ENCODE measurements at places on chromosomes 5 and 9.

DNA sequence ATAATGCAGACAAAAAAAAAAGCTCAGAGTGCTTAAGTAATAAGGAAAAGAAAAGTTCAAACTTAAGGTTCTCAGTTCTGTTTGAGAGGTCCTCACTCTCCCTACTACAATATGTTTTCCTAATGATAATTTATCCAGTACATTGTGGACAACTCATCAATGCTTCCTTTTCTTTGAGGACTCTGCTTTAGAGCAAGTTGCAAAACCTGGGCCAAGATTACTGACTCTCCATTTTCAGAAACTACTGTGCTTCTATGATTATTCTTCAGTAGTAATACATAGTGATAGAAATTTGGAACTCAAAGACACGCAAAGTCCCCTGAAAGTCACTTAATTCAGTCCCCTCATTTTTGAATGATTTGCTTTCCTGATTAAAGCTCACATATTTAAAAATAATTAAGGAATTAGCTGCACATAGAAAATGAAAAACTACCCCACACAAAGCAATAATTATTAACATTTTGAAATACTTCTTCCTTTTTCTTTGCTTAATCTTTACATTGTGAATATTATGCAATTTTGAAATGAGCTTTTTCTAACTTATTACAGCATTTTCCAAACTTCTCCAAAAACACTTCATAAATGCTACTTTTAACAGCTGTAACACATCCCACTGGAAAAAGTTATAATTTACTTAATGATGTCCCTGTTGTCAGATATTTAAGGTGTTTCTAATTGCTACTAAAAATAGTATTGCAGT lies 11.2 kb downstream of the CDKN2A start:
- DNase-seq = no peak

- no peak for DNase-seq
Observed at GRCh38 chr5:76816110-76816831, 2.6 kb upstream of the F2RL1 start.

- no peak for DNase-seq
Observed at GRCh38 chr5:168734620-168735300, 155.6 kb upstream of the PANK3 start.

DNA sequence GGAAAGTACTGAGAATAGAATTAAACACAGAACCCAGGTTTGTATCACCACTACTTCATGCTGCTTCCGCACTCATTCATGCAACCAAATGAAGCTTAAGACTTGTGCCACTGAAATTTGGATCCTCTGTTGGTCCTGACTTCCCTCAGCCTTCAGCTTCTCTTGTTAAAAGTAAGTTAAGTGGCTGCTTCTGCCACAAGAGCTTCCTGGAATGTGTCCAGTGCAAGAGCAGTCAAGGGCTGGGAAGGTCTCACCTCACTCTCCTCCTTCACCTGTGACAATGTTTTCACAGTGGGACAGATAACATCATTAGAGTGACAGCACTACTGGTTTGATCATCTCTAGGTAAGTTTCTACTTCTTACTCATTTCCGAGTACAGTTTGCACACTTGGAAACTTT lies 7.9 kb downstream of the SNCAIP start:
- no peak for DNase-seq

DNA sequence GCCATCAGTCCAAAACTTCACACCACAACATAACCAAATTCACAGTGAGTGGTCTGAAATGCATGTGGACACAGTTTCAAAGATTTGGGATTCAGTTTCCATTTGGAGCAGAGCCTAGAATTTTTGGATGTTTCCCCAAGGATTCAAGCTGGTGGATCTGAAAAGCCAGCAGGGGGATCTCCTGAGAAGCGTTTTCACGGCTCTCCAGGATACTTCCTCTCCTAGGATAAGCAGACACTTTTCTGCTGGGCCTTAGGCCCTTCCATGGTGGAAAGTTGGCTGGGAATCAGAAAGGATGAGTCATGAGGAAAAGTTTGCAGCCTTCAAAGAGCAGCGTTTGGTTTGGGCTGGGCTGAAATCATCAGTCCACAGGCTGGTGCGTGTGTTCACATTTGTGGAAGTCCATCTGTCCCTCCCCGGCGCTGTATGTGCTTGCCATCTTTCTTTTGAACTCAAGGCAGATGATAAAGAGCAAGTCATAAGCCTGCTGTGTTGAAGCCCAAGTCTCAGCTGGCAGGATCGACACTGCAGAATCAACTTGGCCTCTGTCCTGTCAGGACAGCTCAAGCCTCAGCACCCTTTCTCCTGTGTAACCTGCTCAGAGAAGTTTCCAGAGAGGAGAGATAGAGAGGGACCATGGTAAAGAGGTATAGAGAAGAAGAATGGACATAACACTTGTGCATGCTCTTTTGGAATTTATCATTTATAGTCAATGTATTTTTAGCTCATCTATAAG lies 152.6 kb upstream of the MSX2 start:
- DNase-seq = no peak

DNA sequence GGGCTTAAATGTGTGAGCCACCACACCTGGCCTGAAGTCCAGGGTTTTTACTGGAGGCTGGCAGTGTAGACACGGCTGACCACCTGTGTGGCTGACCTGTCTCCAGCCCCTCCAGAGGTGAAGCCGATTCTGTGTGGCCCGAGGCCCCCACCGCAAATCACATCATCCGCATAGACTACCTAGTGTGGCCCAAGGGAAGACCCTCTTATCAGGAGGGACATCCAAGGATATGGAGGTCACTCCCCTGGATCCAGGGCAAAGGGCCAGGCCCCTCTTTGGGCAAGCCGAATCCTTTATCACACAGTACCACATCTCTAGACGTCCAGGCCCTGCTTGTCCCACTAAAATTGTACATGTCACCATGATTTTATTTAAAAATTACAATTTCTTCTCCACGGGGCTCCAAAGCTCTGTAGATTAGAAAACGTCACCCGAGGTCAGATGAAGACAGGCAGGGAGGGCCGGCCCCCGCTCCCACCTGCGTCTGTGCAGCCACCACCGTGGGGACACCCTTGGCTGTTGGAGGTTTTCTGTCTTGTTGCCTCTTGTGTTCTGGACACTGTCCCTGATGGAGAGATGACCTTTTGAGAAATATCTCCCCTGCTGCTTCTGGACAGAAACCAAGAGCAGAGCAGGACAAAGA lies 20.1 kb downstream of the LAMC3 start:
- no peak for DNase-seq

All from GM12878 (cell line).